Activated naive CD4-positive, alpha-beta T cell treated with anti-CD3 and anti-CD28 coated beads, Interleukin-2, amount 50 U/mL, for 72 hours (primary cell): ENCODE measurements at places on chromosomes 12 and 14.
A peak's percentile ranks its signal among the peaks of the same experiment; 100 is the strongest.

- DNase-seq = no peak
These were observed 60.8 kb upstream of the KRAS start for GRCh38 chr12:25311506-25311905.

DNA sequence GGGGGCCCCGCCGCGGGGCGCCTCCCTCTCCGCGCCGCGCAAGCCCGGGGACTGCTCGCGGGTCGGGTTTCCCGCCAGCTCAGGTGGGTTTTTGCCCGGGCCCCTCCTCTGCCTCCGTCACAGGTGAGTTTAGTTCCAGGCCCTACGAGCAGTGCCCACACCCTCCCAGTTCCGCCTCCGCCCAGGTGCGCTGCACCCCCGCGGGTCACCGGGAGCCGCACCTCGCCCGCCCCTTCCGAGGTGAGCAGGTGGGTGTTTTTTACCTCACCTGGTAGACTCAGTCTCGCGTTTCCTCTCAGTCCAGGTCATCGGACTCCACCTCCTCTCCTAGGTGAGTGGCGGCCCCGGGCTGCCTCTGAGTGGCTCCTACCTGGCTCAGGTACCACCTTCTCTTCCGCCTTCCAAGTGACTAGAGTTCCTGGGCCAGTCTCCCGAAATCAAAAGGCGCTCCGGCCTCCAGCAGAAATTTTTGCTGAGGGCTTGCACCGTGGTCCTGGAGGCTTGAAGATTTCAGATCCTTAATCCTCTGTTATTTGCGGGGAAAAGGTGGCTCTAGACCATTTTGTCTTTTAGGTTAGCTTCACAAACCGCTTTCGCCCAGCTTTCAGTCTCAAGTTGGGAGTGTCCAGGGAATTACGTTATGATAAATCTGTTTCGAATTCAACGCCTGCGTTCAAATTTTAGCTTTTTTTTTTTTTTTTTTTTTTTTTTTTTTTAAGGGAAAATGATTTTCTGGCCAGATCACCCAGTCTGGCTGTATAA is at the start of gene TMEM30B:
Gene TMEM30B, minus strand, starts transcription at position 153 of the 762 bp plus-strand sequence. CDS start 191 bp downstream, outside the sequence.
- DNase-seq = no peak

- DNase-seq = no peak
These were observed 75.3 kb upstream of the MGAT4C start for GRCh38 chr12:86331457-86331856.

- DNase-seq = no peak
These were observed 42.8 kb downstream of the BCAT1 start for GRCh38 chr12:24906141-24906540.

DNA sequence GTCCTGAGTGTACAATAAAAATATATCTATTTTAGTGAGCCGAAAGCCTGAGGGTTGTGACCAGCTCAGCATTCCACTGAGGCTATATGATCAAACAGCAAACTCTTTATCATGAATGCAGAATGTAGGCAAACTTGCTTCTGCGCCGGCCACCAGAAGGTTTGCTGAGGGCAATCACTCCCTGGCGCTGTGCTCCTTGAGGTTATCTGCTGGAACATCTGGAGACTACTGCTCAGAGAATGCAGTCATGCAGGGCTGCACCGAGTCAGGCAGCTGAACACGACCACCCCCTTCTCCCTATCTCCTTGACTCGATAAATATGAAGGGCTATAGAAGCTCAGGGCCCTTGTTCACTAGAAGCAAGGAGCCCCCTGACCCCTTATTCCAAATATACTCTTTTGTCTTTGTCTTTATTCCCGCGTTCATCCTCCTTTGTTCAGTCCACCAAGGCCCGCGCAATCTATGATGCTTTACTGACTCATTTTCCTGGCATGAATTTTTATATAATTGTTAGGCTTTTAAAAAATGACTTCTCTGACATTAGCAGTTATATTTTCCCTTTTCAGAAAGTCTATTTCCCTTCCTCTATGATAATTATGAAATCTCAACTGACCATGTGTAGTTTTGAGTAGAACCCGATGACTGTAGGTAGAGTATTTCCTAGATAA is 1089.3 kb downstream of the SLC16A7 start:
- no peak for DNase-seq

- DNase-seq = no peak
These were observed 32.6 kb downstream of the SLC35F4 start for GRCh38 chr14:57833323-57833722.

DNA sequence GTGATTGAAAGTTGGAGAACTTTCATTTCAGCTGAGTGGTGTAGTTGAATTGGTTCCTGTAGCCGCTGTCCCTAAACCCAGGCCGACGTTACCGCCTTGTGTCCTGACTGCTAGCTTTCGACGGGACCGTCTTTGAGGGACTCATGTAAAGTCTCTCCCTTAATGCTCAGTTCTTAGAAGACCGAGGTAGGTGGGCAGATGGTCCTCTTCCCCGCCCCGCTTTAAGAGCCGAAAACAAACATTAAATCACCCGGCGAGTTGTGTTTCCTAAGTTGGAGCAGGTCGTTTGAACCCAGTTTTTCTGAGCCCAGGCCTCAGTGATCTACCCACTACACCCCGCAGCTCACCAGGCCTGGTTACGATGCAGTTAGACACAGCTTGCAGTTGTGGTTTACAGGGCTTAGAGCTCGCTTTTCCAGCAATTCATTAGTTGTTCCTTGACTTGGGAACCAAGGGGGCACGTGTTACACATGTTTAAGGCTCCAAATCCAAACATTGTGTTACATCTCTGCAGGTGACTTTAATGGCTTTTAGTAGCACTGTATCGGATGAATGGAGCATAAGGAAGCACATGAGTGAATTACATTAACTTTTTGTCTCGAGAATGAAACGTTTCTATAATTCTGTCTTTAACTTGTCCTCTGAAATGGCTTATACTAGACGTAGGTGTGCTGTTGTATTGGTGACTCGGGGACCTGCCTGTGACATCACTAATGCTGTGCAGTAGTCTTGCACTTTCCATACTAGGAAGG is 790 bp downstream of the NEDD1 start:
- DNase-seq = peak; percentile 18

DNA sequence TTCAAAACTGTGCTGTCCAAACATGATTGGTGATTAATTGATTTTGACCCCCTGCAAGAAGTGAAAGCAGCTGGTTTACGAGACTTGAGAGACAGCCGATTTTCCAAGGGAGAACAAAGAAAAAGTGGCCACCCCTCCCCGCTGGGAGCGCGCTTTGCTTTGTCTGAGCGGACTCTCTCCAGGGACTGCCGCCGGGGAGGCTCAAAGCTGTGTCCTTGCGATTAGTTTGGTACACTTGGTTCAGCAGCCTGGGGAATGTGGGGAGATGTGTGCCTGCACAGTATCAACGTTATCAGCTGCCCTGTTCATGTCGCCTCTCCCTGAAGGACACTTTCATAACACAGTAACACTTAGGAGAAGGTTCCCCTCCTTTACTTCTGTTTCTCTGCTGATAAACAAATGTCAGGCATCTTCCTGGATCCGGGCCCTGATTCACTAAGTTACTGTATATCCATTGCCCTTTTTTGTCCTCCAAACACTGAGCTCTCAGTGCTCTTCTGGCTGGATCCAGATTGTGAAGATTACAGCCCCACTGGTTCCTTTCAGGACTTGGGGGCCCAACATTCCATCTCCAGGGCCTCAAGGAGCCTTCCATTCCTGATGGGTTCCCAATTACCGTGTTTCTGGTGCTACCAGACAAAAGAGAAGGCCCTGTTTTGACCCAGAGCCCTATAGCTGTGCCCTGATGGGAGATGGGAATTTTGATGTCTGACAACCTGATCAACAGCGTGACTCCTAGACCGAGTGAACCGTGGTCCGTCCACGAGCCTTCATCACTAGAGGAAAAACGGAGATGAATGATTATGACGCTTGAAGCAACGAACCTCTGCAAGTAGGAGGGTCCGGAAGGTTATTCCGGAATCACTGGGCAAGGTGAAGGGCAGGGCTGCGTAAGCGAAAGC is 31.7 kb upstream of the TUBA1C start:
- no peak for DNase-seq
